ENCODE measurements at places on chromosomes 5 and 9.

DNA sequence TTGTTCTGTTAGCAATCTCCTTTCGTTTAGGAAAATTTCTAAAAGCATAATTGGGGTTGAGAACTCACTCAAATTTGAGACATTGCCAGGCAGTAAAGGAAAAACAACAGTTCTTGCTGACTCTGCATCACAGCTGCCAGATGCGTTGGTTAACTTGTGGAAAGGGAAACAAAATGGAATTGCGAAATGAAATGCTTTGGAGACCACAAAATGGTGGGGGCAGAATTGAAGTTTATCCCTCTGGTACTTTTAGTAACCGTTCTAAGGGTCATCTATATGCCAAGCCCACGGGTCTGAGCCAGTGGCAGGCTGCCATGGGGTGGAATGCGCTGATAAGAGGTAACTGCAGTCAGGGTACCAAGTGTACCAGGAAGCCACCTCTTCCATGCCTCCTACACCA is 28.6 kb upstream of the SELENOP start:
- DNase-seq: peak; percentile 57

GRCh38 chr5:91061094-91061493 is 322.0 kb downstream of the ARRDC3 start:
- no peak for DNase-seq

- no peak for DNase-seq
Observed at GRCh38 chr5:52605317-52606313, 182.1 kb upstream of the ITGA1 start.

DNA sequence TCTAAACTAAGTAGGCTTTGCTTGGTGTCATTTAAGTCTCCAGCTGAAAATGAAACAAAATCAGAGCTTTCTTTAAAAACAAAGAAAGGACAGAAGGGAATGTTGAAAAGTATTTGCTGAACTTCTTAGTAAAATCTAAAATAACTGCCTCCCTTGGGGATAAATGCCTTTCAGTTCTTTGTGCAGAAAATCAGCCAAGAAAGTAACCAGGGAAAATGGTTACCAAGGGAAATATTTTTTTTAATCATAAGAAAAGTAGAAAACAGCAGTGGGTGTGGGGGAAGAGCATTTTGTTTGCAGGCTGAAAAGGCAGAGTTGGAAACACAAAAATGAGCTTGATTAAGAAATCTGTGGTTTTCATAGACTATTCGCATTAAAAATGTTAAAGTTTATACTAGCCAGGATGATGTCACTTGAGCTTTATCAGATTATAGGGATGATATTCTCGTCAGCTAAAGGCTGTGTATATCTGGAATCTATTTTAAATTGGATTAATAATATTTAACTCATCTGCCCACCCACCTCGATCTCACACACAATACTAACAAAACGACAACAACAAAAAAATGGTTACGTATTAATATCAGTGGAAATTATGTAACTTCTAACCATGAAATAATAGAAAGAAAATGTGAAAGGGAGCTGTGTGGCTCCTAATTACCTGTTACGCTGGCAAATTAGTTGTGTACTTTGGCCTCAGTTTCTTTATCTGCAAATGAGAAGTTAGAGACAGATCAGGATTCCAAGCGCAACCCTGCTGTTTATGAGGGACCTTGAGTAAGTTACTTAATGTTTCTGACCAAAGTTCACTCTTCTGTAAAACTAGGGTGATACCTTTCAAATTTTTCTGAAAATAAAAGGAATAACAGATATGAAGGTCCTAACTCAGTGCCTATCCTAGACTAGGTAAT is at the start of gene ECM2:
TSS of gene ECM2 (minus strand) at position 51 of the 911 bp plus-strand sequence. CDS start 13,124 bp downstream, outside the sequence.
- peak; percentile 16 for DNase-seq

GRCh38 chr5:1549475-1550030 is 25.8 kb upstream of the LPCAT1 start:
- DNase-seq: no peak

DNA sequence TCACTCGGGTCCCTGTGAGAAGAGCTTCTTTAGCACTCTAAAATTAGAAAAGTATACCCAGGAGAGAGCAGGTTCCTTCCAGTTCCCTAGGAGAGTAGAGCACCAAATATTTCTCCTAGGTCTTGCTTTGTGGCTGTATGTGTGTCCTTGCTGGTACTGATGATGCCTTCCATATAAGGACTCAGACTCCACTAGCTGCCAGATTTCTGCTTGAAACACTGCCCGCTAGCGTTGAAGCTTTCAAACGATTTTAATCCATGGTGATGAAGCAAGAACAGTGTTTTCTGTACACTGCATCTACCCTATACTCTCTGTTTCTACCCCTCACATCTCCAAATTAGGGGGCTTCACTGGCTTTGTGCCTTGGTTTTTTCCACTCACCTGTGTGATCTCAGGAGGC is 2.4 kb upstream of the SMC2 start:
- DNase-seq: no peak

GRCh38 chr5:74201334-74202081 is 439.0 kb downstream of the ENC1 start:
- no peak for DNase-seq

DNA sequence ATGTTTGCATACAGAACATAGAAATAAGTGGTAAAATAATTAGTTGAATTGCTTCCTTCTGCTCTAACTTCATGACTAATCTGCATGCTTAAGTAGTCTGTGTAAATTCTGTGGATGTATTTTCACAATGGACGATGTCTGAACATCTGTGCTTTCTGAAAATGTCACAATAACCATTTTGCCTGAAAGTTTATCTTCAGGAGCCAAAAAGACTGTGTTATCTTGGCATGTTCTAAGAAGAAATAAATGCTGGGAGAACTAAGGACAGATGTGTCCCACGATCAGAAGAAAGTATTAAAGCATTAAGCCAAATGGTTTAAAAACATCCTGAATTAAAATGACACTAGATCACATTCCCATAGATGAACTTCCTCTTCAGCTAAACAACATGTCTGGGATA is 397.6 kb downstream of the SPOCK1 start:
- DNase-seq: no peak

- no peak for DNase-seq
Observed at GRCh38 chr5:59037041-59037440, 454.2 kb downstream of the RAB3C start.

GRCh38 chr5:134374232-134374631 is 2.9 kb downstream of the UBE2B start:
- DNase-seq: no peak

DNA sequence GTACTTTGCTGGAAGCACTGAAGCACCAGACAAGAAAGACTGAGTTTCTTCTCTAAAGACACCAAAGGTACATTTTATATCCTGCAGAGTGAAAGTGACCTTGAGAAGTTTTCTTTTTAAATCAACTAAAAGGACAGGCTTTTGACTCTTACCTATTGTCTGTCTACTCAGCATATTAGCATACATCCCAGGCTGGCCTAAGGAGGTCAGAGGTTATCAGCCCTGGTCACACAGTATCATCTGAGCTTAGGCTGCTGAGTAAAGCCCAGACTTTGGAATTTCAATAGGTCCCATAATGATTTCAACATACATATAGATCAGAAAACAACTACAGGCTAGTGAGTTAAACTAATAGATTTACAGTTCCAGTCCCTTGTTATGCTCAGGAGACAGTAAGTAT is 10.1 kb upstream of the CDH9 start:
- DNase-seq: no peak

DNA sequence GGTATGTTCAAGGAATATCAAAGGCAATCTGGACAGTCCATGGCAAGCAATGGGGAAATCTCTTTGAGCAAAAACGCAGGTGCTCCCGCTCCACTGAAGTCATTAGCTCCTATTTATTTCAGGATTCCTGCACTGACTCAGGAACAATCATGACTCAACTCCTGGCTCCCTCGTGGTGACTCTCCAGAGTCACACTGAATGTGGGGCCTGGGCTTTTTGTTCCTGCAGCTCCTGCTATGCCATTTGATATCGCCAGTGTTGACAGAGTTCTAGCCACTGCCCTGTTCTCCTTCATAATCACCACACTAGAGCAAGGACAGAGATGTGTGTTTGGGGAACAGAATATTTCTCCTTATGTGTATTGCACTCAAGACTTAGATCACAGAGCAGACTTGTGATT is 187.2 kb upstream of the ZNF462 start:
- DNase-seq: no peak

DNA sequence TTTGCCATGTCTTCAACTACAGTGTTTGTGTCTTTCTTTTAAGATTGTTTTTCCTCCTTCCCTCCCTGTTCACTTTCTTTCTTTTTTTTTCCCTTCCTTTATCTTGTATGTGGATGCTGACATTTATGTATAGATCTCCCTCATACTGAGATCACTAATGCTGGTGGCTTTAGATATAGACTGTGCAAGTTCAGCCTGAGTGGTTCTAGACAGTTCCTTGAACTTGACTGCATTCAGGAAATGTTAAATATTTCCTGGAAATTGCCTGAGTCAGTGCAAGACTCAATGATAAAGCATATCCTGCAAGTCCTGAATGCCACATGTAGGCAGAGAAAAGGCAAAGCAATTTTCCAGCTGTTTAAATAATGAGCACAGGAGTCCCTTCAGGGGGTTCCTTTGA is 182.5 kb upstream of the NR3C1 start:
- no peak for DNase-seq

DNA sequence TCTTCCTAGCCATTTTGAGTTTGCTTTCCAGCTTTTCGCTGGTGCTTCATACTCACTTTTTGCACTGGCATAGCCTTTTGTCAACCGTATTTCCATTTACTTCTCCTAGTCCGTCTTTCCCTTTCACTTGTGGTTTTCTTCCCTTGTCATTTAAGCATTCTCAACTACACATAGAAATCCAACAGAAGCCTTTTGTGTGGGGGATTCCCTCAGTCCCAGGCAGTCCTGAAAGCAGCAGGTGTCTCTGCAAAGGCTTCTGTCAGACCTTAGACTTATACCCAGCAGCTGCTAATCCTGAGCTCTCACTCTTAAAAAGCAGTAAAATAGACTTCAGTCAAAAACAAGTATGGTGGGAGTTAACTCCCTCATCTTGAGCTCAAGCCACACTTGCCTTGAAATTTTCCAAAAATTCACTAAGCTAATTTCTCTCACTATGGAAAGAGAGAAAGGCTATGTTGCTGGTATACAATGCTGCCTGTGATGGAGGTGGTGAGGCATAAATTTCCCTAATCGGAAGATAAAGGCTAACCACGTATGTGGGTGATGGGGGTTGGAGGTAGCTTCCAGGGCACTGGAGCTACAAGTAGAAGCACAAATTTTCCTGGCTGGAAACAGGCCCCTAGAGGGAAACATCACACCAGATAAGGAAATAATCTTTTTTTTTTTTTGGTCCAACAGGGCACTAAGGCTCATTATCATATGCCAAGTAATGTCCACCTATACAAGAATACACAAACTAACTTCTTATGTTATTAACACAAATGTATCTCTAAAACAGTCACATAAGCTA is 34.8 kb upstream of the IFNK start:
- DNase-seq: no peak

DNA sequence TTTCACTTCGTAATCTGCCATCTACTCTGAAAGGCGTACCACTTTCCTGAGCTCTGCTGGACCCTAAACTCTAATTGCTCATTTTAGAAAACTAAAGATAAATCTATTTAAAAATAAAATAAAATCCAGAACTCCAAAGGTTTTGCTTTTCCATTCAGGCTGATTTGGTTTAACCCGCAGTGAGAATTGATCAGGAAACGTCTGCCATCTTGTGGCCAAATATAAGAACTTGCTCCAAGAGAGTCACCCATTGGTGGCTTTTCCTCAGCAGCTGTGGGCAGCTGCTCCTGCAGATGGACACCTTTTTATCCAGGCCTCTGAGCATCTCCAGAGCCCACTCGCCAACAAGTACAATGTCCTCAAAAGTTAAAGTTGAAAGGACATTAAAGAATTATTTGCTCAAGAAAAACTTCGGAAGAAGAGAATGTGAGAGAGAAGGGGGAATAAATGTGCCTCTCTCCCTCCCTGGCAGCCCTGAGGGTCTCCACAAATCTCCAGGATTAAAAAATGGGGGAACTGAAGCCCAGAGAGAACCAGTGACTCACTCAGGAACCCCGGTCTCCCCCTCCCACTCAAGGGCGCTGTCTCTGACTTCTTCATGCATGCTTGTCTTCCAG is 4.1 kb downstream of the SAXO1 start:
- DNase-seq: peak; percentile 39

DNA sequence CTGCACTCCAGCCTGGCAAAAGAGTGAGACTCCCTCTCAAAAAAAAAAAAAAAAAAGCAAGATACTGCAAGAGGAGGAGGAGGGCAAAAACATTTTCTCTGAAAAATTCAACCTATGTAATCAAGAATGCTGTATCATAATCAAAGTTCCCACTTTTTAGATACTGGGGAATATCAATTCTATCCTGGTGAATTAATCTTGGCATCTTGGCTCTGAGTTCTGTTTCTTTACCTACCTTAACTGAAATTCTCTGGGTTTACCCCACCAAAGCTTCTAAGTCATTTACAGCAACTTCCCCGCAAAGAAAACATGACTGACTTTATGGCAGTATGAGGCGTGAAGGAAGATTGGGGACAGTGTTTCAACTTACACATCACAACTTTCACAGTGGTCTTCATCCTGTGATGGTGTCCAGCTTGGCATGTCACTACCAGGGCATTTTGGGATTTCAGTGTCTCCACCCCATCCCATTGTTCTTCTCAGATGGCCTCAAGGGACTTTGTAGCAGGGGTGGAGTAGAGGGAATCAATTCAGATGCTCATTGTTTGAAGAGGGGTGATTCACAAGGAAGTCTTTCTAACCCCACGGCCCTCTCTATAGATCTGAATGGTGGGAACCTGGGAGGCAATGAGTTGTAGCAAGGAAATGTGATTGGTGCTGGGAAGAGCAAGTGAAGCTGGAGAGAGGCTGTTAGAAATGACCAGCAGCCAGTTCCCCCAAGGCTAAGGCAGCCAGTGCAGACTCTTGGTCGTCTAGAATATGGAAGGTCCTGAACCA is 130.5 kb downstream of the SCAMP1 start:
- no peak for DNase-seq

DNA sequence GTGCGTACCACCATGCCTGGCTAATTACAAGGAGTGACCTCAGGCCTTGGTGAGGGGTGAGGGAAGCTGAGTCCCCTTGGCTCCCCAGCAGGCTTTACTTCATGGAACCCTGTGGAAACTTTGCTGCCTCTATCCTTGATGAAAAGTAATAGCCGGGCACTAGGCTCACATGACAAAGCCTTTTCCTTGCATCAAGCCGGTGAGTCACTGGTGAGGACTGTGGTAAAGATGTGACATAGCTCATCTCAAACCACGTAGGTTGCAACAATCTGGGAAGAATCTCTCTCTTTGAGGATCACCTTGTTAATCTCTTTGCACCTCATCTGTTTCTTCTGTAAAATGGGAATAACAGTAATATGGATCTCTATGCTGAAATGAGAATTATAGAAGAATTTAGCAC is 116.3 kb upstream of the SLC25A48 start:
- no peak for DNase-seq

GRCh38 chr5:140551872-140552271 is 4.4 kb downstream of the EIF4EBP3 start:
- no peak for DNase-seq

GRCh38 chr5:8844206-8844605 is 701.7 kb downstream of the SEMA5A start:
- DNase-seq: no peak

DNA sequence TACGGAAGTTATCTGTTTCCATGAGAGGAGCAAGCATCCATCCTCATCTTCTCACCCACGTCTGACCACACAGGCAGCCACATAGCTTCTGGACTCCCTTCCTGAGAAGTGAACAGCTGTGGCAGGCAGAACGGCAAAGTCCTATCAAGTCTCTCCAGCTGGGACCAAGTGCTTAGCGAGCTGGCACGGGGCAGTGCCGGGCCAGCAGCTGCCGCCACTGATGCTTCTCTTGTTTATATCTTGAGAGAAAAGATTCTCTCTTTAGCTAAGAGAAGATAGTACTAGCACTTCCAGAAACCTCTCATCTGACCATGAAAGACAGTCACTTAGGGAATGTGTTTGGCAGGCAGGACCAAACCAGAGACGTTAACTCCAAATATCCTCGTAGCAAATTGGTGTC is 37.2 kb downstream of the PLAC8L1 start:
- no peak for DNase-seq

All from brain pericyte (primary cell).